Right renal cortex interstitium (tissue), 3 donors: ENCODE measurements at places on chromosomes 2 and 18.

DNA sequence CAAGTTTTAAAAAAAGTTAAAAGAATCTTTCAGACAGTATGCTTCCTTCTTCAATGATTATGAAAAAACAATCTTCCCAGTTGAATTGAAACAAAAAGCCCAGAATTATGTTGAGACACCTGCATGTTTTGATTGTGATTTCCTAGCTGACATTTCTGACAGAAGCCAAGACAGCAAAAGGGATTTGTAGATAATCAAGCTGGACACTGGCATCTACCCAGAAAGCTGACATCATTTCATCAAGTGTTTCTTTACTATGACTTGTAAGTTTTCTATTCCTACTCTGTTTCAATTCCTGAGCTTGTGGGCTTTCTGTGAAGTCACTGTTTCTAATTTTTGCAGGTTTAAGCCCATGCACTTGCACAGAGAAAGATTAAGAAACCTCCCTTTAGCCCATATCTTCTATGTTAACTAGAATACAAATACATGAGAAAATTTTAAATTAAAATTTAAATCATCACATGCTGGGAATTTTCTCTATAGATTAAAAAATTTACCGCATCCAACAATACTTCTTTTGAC lies 82.9 kb upstream of the CCDC85A start:
- no peak for DNase-seq

DNA sequence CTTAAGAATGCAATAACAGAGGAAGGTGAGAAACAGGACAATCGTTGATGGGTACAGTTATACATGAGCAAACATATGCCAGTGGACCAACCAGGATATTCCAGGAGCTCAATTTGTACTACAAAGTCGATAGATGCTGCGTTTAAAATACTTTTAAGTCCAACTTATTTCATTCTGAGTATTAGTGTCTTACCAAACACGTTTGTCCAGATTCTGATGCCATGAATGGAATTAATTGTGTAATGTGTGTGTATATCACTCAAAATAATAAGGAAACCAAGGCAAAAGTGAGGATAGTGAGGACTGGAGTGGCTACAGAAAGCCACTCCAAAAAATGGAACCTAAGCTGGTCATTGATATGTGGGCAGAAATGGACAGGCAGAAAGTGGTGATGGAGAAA lies 332.6 kb downstream of the RIT2 start:
- no peak for DNase-seq

GRCh38 chr2:148999451-148999921 lies 39.0 kb upstream of the LYPD6B start:
- no peak for DNase-seq

DNA sequence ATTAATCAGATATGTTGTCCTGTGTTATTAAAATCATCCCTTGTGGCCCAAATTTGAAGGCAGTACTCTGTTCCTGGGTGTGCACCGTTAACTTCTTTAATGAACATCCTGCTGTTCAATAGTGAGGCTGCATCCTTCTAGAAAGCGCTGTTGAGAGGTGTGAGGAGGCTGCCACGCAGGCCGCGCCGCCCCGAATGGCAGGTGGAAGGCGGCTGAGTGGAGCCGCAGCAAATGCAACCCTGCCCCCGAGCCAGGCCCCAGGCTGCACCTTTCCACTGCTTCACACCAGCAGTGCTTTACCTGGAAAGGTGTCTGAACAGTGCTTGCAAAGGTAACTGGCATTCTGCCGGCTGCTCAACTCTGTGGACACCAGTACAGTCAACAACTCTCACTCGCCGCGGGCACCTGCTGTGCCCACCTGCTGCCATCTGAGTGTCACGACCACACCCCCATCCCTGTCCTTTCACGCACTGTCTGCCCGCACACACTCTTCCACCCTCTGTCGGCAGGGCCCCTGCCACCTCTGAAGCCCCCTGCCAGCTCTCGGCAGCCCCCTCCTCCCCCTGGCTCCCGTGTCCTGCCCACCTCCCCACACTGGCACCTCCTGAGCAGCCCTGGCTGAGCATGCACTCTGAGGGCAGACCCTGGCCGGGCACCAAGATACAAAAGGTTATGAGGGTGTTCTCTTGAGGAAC lies 70.9 kb downstream of the ODC1 start:
- DNase-seq = no peak

DNA sequence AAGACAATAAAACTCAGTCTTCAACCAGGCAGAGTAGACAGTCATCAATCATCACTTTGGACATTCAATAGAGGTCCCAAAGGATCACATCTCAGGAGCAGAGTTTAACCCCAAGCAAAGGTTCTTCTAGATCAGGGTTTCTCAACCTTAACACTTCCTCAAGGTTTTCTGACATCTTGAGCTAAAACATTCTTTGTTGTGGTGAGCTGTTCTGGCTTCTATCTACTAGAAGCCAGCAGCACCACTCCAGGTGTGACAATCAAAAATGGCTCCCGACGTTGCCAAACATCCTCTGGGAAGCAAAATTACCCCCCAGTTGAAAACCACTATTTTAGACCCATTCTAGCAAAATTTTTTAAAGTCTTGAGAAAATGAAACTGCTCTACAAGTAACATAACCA lies 22.0 kb downstream of the RTTN start:
- DNase-seq = no peak

DNA sequence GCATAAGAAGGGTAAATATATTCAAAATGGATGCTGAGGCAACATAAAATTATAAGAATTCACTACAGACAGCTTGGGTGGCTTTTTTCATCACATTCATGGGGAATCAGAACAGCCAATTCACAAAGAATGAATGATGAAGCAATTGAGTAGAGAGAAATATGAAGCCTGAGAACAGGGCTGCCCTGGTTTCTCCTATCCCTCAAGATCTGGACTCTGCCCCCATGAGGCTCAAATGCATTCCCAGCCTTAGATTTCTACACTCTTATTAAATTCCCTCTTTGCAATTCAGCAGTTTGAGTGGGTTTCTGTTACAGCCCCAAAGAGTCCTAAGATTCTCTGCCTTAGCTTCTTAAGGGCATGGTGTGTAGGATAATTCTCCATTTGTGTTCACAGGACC lies 172.5 kb downstream of the MAIP1 start:
- DNase-seq = no peak

- DNase-seq = no peak
These were observed 9.5 kb downstream of the CAPN10 start for GRCh38 chr2:240596080-240596460.
